ENCODE measurements at places on chromosomes 13 and 19.

- no peak for DNase-seq
These were observed 13.6 kb downstream of the MBNL2 start for GRCh38 chr13:97235549-97236231.

GRCh38 chr19:9848762-9849161 is 13.6 kb downstream of the PIN1 start:
- DNase-seq = no peak

GRCh38 chr13:48148454-48148853 is 53.5 kb upstream of the MED4 start:
- DNase-seq = no peak

DNA sequence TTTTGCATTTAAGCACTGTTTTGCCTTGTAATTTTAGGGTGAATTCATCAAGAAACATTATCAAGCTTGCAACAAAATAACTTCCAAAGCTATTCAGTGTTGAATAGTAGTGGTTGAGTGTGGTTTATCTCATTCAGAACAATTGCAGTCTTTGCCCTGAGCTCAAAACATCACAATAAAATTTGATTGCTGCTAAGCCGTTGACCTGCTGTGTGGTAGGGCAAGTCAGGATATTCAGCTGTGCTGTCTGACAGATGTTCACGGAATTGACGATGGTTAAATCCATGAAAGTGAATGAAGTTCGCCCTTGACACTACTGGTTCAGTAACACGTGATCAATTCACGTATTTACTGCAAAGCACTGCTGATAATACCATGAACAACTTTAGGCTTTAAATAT is 66.9 kb downstream of the GJA3 start:
- DNase-seq = no peak

DNA sequence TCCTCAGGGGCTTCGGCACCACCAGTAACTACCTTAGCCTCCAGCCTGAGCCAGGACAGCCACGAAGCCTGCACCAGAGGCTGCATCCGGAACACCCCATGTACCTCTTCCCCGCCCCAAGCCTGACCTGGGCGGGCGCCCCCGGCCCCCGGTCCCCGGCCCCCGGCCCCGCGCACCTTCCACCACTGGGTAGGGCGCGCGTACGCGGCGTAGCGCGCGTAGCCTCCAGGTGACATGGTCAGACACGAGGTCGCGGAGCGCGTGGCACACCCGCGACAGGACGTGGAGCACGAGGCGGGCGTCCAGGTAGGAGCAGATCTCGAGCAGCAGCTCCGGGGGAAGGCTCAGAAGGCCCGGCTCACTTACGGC is 450 bp downstream of the FBXW9 start:
- no peak for DNase-seq

GRCh38 chr19:28039677-28040381 is 1173.1 kb downstream of the UQCRFS1 start:
- DNase-seq = no peak

DNA sequence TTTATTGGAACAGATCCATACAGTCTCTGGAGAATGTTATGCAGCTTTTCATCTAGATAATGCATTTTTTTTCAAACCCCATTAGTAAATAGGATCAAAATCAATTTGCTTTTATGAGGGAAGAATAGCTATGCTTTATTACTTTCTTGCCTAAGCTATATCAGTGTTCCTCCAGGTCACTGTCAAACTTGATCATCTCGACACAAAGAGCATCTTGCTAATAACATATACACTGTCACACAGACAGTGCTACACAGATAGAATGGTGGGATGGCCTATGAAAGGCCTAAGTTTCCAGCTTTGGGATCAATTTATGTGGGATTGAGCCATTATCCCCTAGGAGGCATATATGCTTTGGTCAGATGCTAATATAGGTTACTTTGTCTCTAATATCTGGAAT is 862.9 kb upstream of the SPRY2 start:
- no peak for DNase-seq

DNA sequence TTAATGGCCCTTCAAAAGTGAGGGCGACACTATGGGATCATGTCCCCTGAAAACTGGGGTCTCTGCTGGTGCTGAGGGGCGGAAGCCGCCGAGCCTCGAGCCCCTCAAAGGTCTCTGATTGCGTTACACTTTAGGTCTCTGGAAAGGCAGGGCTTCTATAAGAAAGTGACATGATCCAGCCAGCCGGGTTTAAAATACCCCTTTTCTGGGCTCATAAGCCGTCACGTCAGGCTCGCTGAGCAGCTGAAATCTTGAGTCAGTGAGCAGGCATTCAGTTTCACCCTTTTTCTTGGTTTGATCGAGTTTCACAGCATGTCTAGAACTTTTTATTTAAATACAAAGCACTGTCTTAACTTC is 600 bp upstream of the HMGB1 start:
- DNase-seq = no peak

GRCh38 chr13:67045357-67045756 is 184.8 kb downstream of the PCDH9 start:
- no peak for DNase-seq

DNA sequence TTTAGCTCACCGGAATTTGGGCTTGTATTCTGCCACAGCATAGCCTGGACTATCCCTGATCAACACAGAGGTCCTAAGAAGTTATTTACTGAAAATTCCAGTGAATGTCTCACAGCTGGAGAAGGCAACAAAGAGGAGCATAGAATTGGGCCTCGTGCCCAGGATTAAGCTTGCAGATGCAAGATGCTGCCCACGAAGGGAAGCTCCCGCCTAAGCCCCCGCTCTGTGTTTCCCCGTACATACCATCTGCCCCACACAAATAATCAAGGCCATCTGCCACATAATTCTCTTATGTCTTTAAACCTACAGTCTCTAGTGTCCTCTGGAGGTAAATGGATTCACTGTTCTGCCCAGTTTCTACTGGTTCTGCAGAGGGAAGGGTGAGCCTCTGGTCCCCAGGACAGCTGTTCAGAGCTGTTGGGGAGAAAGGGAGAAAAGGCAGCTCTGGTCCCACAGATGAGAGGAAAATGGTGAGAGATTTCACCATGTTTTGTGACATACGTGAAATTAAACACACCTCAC is 7.4 kb upstream of the TPP2 start:
- no peak for DNase-seq

DNA sequence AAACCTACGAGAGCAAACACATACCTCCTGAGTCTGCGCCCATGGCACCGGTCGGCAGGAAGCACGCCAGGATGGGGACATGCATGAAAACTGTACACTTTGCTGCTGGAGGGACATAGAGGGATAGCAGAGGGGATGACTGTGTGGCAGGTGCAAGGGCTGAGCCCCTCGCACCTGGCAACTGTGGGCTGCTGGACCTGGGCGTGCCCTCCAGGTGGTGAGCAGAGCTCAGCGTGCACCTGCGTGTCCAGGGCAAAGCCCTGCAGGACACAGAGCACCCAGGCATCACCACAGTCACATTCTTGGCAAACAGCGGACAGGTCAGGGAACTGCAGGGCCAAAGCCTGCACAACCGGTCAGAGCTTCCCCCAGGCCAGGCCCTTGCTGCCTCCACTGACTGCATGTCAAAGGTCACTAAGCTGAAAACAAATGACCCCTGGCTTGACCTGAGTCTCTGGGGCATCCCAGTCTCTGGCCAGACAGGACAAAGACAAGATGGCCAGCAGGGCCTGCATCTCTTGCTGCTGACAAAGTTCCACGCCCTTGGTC is 9.0 kb upstream of the ISYNA1 start:
- no peak for DNase-seq

DNA sequence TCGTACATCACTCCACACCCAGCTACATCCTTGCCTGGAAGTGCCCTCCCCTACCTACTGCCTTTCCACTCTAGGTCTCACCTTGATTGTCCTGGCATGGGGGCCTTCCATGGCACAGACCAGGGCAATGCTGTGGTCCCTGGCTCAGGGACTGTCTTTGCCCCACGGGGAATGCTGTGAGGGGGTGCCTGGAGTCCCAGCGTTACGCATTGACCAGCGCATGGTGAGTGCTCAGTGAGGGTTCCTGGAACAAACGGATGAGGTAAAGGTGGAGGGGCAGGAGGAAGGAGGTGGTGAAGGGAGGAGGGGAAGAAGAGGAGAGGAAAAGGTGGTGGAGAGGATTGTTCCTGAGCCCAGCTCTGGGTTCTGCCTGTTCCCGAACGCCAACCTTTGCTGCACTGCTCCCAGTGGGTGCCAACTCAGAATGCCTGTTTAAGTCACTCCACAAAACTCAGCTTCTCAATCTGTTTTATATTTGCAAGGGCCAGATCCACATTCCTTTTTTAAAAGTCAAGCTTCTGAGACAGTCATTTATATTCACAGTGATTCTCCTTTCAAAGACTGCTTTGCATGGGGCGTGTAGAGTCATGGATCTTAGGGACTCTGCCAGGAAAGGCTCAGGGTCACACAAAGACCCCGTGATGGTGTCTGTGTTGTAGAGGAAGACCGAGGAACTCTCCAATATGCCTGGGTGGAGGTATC is 40.8 kb downstream of the CHST8 start:
- no peak for DNase-seq

GRCh38 chr13:73532987-73533510 is 474.2 kb downstream of the KLF5 start:
- no peak for DNase-seq

- DNase-seq = no peak
These were observed 2.0 kb upstream of the CCDC97 start for GRCh38 chr19:41307954-41308449.
